Caki2 (cell line): ENCODE measurements at places on chromosomes 3 and 15. TPM values are rescaled to one million over a fixed set of nuclear protein-coding genes. Genes with fewer than 3 reads are reported as not detected.

DNA sequence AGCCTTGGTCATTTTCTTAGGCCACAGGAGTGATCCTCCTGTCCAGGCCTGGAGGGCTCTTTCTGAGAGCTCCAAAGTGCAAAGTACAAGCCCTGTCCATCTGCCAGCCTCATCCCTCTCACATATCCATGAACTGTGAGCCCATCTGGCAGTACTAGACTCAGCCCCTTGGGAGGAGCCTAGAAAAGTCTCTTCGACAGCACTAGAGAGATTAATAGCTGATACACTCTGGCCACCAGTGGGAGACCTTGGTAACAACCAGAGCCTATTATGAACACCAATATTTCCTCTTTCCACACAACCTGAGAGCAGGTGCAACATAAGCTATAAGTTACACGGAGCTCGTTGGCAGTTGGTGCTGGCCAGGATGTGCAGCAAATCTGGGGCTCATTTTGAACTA is 59.5 kb upstream of the DCLK3 start:
- no peak for DNase-seq

DNA sequence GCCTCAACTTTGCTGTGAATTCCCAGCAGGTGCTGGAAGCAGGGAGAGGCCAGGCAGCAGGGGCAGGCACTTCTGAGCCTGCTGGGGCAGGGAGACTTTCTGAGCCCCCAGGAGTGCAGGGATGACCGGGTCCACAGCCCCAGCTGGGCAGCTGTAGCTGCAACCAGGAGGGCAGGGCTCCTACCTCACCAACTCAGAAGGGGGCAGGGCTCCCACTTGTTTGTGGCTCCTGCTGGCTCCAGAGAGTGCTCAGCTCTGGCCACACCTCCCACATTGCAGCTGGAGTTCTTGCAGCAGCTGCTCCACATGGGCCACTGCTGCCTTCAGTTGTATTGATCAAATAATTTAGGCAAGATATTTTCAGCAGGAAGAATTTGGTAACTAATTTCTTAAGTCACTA is 812.3 kb downstream of the NSUN3 start:
- DNase-seq = no peak

MYLK gene
- total RNA-seq = 28.8 and 34.2 TPM in 2 replicates

CNOT10 gene
- 8.7 and 16.2 TPM in 2 replicates for total RNA-seq

ITIH1 gene
- total RNA-seq = not detected in 2 replicates
